ENCODE measurements at places on chromosomes 3 and 15.

DNA sequence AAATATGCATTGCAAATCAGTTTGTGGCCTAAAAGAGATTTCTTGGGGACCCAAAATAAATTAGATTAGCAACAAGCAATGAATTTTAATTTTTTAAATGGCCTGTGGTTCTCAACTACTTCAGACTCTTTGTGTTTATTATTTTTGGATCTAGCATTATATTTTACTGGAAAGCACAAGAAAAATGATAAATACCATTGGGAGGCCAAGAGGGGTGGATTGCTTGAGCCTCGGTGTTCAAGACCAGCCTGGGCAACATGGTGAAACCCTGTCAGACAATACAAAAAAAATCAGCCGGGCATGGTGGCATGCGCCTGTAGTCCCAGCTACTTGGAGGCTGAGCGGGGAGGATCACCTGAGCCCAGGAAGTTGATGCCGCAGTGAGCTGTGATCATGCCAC is 13.6 kb downstream of the LACTB start:
- DNase-seq: no peak

GRCh38 chr3:32493437-32494414 is 8.9 kb downstream of the CMTM6 start:
- no peak for DNase-seq

DNA sequence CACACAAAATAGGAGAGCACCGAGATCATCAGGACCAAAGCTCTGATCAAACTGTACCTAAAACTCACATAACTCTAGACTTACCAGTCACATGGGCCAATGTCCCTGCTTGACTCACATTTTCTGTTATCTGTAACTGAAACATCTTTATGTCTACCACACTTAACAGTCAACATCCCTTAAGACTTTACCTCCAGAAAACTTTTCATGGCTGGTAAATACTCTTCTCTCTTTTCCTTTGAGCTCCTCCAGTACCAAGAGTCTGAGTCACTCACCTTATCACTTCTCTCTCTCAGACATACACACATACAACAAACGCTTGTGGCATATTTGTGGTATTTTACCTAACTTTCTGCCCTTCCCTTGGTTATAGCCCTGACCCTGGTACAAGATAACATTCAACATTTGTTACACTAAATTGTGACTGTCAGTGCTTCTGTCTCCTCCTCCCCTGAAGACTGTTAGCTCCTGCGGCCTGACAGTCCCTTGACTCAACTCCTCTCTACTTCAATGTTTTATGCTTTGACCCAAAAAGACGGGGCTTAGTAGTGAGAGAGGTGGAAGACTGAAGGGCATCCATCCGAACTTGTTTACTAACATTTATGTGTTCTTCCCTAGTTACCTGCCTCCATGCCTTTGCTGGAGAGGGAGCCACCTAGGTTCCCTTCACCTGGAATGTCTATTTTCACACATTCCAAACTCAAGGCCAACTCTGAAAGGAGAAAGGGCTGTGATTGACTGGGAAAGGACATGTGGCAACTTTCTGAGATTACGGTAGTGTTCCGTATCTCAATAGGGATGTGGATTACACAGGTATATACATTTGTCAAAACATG is 3.7 kb upstream of the EFHB start:
- no peak for DNase-seq

- DNase-seq: no peak
These were observed 160.3 kb downstream of the SATB1 start for GRCh38 chr3:18264853-18265252.

- no peak for DNase-seq
These were observed 256.5 kb downstream of the SHQ1 start for GRCh38 chr3:72591522-72592421.

DNA sequence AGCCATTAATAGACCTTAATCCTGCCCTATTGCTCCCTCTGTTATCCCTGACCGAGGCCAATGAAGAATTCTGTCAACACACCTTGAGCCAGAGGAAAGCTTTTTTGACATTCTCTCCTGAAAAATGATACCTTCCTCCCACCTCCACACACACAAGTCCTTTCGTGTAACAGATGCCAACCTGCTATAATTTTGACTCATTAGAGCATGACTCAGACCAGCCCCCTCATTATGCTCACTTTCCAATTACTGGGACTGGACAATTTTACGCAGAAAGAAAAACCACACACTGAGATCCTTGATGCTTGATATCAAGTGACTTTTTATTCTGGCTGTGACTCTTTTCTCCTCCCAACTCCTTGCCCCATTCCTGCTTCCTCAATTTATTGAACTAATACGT is 50.9 kb downstream of the LSAMP start:
- no peak for DNase-seq

GRCh38 chr3:133629146-133629545 is 32.6 kb downstream of the TOPBP1 start:
- no peak for DNase-seq

GRCh38 chr3:132550579-132551305 is 46.3 kb upstream of the ACKR4 start:
- DNase-seq: no peak

- DNase-seq: no peak
These were observed 133.9 kb upstream of the PLXNA1 start for GRCh38 chr3:126848991-126849390.

DNA sequence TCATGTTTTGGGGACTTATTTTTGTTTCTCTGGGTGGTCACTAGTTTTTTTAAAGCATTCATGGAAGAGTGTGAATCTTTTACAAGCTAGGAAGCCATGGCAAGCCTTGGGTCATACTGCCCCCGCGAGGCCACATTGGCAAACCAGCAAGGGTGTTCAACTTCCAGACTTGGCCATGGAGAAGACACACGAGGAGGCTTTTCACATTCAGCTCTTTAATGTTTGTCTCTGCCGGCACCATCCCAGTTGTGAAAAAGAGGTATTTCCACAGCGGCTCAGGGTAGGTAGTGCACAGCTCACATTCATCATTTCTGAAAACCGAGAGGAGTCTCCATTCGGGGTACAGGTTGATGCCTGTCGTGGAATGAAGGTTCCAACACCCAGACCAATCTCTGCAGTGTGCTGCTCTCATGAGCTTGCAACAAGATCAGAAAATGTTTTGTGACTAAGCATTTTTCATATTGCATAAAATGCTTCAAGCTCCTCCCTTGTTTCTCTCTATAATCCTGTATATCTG is 7.7 kb downstream of the CCR5 start:
- peak; percentile 66 for DNase-seq

DNA sequence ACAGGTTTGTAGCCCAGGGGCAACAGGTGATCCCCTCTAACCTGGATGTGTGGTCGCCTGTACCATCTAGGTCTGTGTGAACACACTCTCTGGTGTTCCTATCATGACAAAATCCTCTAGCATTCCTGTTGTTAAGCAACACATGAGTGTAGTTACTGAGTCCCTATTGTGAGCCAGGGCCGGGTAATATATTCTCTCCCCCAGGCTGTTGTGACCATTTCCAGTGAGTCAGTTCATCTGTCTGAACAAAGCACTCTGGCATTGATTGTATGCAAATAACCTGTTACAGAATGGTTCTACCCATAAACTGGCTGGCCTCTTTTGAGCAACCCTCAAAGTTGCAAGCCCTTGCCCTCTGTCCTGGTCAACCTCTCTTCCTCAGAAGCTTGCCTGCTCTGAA is 2.6 kb upstream of the FLNB start:
- DNase-seq: no peak

DNA sequence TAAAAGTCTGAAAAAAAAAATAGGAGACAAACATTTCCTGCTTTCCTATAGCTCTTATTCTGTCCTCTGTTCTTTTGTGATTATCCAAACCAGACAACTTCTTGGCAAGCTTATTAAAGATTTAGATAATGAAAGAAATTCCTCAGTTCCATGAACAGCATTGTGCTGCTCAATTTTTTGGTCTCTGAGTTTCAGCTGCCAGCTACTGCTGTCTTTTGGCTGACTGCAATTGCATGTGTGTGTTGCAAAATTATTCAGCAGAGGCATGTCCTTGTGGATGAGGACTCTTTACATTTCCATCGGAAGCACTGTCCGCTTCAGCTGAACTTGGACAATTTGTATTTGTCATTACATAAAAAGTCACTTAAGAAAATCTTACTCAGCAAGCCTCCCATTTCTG is 397.3 kb upstream of the RASGRP1 start:
- DNase-seq: no peak

- DNase-seq: no peak
These were observed 1.8 kb downstream of the IGDCC3 start for GRCh38 chr15:65375871-65376607.

DNA sequence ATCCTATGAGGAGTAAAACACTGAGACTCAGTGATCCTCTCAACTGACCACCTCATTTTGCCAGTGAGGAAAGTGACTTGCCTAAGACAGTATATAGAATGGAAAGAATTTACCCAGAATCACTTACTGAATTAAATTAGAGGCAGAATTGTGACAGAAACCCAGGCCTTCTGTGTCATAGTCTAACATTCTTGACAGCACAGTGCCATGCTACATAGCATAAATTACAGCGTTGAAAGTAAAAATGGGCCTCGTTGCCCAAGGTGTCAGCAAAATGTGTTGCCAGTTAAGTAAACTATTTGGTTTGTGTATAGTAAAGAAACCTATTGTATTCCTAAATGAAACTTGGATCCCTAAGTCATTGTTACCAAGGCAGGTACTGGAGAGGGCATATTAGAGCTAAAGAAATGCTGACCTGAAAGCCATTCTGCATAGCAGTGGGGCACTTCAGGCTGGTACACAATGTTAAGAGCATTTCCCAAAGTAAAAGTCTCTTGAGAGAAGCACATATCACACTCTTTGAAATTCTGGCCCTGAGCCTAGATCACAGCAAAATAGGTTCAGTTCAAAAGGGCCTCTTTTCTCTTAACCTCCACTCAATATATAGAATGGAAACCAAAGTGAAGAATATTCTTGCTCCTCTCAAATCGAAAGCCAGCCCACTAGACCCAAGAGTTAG is 53.8 kb downstream of the HMG20A start:
- DNase-seq: no peak

DNA sequence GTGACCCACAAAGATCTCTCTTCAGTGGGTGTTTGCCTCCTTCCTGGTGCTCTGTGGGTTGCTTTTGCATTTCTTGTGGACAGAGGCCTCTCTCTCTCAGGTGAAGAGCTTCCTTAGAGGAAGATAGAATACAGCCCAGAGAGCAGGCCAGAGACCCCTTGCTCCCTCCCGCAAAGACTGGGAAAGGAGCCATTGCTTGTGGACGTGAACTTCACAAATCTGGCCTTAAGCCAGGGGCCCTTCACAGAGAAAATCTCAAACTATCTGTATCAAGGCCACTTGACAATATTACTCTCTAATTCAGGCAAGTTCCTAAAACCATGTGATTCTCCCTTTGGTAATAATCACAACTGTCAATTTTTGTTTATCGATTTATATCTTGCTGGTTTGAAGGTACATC is 30.4 kb upstream of the CLK3 start:
- DNase-seq: no peak

- DNase-seq: peak; percentile 47
These were observed 195.2 kb upstream of the DPPA4 start for GRCh38 chr3:109532257-109533216.

- DNase-seq: no peak
These were observed 274.5 kb upstream of the C2CD4B start for GRCh38 chr15:62439543-62440016.

- DNase-seq: no peak
These were observed 67.9 kb downstream of the FEM1B start for GRCh38 chr15:68345481-68345880.

GRCh38 chr3:69144631-69145245 is 22.3 kb upstream of the LMOD3 start:
- DNase-seq: peak; percentile 12

GRCh38 chr15:26879706-26880105 is 12.8 kb downstream of the GABRA5 start:
- DNase-seq: no peak

- DNase-seq: peak; percentile 66
These were observed 353.5 kb downstream of the MCTP2 start for GRCh38 chr15:94584833-94585244.

GRCh38 chr15:74727727-74728126 is 2.4 kb upstream of the CYP1A1 start:
- DNase-seq: no peak

- no peak for DNase-seq
These were observed 25.8 kb downstream of the ZPLD1 start for GRCh38 chr3:102460579-102460978.
